Fibroblast of lung (primary cell): ENCODE measurements at places on chromosomes 12 and 14. TPM values are rescaled to one million over a fixed set of nuclear protein-coding genes. Genes with fewer than 3 reads are reported as not detected.

FOXA1 gene
- under 0.01 TPM in 2 replicates for total RNA-seq

HNF1A gene
- total RNA-seq, result not detected in 2 replicates

PPP4R4 gene
- total RNA-seq, result 0.51 and 0.99 TPM in 2 replicates

CLEC6A gene
- not detected in 2 replicates for total RNA-seq

CIDEB gene
- 0.33 and 0.51 TPM in 2 replicates for total RNA-seq

PPFIA2 gene
- total RNA-seq, result 0.26 and 2.1 TPM in 2 replicates

FAM181A gene
- total RNA-seq, result not detected in 2 replicates

CBLN3 gene
- total RNA-seq, result 2.6 and 5.3 TPM in 2 replicates

TMTC1 gene
- 92.5 and 222 TPM in 2 replicates for total RNA-seq

TCL1B gene
- total RNA-seq, result not detected in 2 replicates

BIN2 gene
- not detected in 2 replicates for total RNA-seq

RNF212B gene
- not detected in 2 replicates for total RNA-seq

OR11H6 gene
- not detected in 2 replicates for total RNA-seq

GMFB gene
- 85.3 and 85.5 TPM in 2 replicates for total RNA-seq

AICDA gene
- not detected in 2 replicates for total RNA-seq

PMEL gene
- 0.26 and 0.50 TPM in 2 replicates for total RNA-seq

TNFRSF1A gene
- total RNA-seq, result 141 and 157 TPM in 2 replicates

SUOX gene
- 9.2 and 11.6 TPM in 2 replicates for total RNA-seq

PLCZ1 gene
- total RNA-seq, result not detected in 2 replicates

SDR39U1 gene
- 8.7 and 9.9 TPM in 2 replicates for total RNA-seq

PMCH gene
- not detected in 2 replicates for total RNA-seq
